ENCODE measurements at places on chromosomes 3 and 15.
A peak's percentile ranks its signal among the peaks of the same experiment; 100 is the strongest.

GRCh38 chr3:156227704-156228103, 107.3 kb downstream of the KCNAB1 start:
- DNase-seq: no peak

DNA sequence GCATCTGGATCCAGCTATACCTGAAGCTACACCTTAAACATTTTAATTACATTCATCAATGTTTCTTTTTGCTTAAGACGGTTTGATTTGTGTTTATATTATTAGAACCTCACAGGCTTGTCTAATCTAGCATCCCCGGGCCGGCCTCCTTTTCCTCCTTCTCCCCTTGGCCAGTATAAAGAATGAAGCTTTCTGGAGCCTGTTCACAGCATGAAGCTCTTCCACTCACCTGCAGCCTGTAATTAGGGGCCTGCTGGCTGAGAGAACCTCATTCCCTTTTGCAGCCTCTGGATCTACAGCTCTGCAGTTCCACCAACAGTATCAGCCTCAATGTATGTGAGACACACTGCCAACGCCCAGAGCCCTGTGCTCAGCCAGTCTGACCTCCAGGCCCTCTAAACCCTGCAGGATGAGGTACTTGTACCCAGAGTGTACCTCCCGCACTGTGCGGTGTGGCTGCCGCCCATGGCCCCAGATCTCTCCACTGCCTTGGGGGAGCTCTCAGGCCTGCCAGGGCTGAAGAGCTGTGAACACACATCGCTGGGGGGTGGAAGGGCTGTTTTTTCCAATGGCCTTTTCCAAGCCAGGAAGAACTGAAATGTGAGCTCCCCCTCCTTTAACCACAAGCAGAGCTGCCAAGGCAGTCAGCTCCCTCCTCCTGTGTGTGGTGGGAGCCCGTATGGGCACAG, 114.7 kb upstream of the ALDH1A3 start:
- DNase-seq: no peak

GRCh38 chr15:40693904-40694687, 878 bp upstream of the RAD51 start:
- no peak for DNase-seq

GRCh38 chr15:70604666-70605315, 158.6 kb downstream of the UACA start:
- DNase-seq: no peak

GRCh38 chr3:69791919-69792399, 52.7 kb downstream of the MITF start:
- no peak for DNase-seq

DNA sequence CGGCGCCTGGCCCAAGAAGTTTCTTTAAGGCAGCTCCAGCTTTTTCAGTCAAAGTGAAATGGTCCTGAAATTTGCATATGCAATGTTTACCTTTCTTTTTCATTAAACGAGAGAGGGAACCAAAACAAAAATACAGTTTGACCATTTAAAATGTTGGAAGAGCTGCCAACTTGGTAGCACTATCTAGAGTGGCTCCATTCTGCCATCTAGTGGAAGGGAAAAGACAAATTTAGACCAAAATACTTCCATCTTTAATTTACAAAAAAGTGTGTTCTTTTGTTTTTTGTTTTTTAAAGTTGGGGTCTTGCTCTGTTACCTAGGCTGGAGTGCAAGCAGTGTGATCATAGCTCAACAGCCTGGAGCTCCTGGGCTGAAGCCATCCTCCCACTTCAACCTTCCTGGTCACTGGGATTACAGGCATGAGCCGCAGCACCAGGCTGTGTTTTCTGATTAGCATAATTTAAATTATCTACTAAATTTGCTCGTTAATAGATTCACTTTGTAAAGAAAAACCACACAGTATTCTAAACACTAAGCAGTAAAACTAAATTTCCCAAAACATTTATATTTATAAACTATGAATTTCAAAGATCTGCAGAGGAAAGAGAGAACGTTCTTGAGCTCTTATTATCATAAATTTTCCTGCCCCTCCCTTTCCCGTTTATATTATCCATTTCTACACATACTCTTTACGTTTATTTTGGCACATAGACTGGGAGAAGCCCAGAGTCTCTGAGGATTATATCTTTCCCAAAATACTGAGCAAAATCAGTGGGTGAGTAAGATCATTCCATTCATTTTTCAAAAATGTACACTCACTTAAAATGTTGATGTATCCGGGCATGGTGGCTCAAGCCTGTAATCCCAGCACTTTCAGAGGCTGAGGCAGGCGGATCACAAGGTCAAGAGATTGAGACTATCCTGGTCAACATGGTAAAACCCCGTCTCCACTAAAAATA, 15.4 kb upstream of the RFC4 start:
- peak; percentile 33 for DNase-seq

- DNase-seq: no peak
These were observed 38.3 kb downstream of the HCN4 start for GRCh38 chr15:73330206-73331051.

DNA sequence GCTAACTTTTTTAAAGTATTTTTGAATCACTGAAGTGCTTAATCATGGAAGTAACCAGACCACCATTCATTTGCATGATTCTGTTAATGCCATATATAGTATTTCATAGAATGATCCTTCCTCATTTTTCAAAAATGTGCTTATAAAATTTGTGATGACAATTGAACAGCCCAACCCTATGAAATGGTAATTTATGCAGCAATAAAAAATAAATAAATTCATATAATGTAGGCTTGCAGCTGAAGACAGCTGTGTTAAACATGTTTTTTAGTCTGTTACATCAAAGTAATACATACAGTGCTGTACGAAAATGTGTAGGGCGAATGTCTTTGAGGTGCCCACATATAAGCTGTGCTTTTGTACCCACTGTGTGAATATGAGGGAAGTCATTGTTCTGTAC, 131.7 kb downstream of the FILIP1L start:
- DNase-seq: no peak

GRCh38 chr15:73386886-73387506, 18.2 kb upstream of the HCN4 start:
- no peak for DNase-seq
